ENCODE measurements at places on chromosomes 12 and 14.

GRCh38 chr12:80234667-80235066 is 135.3 kb downstream of the OTOGL start:
- DNase-seq, result no peak

- no peak for DNase-seq
These were observed 2.2 kb downstream of the NAB2 start for GRCh38 chr12:57090924-57091637.

DNA sequence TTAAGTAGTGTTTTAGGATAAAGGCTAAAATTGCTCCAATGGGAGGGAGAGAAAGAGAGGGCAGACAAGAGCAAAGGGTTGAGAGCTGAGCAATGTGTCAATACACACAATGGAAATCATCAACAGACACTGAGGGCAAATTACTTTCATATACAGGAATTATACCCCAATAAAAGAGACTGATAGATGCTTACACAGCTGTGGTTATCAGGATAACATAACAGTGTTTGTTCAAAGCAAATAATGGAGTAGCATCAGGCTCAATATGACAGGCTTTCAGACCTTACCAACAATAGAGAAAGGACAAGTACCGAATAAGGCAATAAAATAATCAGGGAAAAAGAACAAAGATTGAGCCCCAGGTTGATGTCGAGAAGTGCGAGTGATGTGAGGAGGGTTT is 53.4 kb upstream of the DIO2 start:
- no peak for DNase-seq

DNA sequence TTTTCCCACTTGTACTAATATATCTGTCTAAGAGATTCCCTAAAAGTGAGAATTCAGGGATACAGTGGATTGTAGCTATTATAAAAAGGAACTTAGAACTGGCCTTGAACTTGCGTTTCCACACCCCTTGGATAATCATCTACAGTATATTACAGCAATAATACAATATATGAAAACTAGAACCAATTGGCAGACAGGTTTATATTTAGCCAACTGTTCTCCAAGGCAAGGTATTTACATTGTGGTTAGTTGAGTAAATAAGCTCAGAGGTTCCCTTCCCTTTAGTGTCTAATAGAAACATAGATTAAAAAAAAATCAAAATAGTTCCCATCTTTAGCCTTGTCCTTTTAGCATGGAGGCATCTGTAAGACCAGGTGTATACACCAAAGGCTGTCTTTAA is 42.1 kb downstream of the LIMA1 start:
- no peak for DNase-seq

DNA sequence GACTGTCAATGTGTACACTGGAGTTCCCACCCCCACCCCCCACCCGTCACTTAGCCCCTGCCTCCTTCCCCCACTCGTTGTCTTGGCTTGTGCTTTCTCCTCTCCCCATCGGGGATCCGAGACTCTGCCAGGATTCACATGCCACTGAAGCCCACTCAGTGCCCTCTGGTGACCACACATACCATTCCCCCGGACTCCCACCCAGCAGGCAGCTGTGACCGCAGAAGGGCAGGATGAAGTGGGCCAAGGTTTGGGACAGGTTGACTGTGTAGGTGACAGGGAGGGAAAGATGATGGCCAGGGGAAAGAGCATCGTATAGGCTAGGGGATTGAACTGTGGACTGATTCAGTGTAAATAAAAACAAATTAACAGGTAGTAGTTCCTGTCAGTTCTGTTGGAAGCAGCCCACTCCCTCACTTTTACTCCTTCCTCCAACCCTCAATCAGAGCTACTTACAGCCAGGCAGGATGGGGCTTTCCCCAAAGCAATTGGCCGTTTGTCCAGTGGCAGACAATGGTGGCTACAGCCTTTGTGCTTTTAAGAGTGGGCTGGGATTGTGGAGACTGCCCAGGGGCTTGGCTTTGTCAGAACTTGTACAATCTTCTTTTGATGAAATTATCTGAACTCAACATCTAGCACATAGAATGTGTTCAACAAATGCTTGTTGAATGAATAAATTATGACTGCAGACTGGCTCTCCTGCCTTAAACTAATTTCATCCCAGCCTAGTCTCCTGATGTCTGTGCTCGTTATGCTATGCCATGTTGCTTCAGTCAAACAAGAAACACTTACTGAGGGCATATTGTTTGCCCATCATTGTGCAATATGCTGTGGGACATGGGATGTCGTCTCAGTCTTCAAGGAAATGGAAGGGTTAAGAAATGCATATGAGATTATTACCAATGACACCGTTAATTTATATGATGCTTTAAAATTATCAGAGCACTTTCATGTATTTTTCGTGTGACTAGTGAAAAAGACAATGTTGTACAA is 30.2 kb downstream of the TTC9 start:
- DNase-seq, result no peak

DNA sequence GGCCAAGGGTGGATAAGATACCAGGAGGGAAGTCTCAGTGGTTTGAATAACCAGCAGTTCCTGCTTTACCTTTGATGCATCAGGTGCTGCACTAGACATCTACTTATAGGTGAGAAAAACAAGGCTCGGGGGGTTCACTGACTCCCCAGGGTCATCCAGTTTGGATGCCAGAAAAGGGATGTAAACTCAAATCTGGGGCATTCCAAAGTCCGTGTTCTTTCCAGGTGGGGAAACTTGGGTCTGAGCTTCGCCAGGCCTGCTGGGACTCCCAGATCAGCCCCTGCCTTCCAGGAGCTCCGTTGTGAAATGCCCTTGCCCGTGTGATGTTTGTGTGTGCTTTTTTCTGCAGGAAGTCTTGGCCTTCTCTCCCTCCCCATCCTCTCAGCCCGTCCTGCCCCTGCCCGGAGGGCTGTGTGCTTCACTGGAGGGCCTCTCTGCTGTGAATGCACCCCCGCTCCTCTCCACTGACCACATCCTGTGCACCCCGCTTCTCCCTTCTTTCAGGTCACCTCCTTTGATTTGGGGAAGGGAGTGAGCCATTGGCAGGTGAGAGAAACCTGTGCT is 42.1 kb downstream of the TSPAN9 start:
- no peak for DNase-seq

- no peak for DNase-seq
These were observed 15.4 kb downstream of the BDKRB1 start for GRCh38 chr14:96271421-96271762.

DNA sequence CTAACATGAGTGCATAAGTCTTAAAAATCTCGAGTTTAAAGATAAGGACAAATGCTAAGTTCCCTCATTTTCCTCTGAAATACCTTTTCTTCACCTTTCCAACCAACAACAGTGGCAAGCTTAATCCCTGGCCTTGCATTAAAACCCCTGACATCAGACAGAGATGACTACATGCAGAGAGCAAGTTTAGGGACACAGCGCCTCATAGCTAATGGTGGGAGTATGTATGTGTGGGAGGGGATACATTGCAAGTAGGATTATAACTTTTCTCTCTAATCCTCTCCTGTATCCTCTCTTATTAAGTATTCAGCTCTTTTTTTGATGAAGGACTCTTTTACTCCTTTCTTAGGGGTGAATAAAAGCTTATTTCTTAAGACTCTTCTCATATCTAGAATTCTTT is 547.1 kb downstream of the CCER1 start:
- no peak for DNase-seq

- no peak for DNase-seq
These were observed 230.0 kb upstream of the EGLN3 start for GRCh38 chr14:34180869-34181268.

DNA sequence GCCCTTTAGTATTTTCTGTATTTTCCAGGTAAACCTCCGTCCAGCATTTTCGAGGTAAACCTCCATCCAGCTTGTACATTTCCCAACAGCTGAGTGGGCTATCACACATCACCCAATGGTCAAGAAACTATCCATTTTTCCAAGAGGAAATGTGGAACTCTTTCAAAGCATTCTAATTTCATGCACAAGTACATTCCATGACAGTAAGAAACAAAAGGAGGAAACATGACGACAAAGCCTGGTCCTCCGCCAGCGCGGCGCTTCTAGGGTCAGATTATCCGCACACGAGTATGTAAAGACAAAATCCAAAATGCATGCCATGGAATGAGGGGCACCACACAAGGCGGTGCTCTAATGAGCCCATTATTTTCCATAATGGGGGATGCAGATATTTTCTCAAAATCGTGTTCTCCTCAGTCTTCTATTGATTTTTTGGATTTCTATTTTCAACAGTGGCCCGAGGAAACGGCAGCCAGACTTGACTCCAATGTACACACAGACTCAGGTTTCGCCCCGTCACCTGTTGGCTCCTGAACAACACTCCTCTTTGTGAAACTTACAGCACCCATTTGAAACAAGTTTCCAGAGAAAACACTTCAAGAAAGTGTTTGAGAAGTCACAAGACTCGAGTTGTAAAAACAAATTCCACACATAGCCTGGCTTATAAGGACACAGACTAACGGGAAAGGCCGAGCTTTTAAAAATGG is 107.4 kb downstream of the PRICKLE1 start:
- no peak for DNase-seq

- DNase-seq, result no peak
These were observed 208.7 kb upstream of the DIO3 start for GRCh38 chr14:101352567-101352966.

GRCh38 chr12:52428121-52428520 is 6.0 kb downstream of the KRT75 start:
- DNase-seq, result no peak

DNA sequence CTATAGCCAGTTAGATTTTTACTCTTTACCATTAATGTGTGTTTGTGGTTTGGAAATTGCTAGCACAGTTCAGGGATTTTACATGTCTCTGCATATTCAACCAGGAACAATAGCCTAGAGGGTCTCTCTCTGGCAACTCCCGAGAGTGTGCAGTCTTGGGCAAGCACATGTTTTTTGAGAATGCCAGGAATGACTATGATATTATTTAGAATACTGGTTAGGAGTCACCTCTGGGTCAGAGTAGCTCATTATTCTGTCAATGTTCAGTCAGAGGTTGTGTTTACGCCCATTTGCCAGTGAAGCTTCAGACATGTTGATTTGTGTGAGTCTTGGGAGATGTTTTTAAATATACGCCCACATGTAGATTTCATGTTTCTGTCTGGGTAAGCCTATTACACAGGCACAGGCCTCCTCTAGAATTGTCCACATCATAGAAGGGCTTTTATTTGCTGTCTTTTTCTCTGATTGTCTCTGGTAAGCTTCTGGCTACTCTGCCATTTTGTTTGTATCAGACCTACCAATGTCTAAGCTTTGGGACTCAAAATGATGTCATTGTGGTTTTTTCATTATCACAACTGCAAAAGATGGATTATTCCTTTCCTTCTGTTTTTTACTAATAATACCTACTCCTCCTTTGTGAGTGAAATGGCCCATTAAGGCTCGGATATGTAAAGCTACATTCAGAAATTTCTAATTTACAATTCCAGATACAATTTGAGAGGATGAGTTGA is 203.1 kb upstream of the PPFIA2 start:
- no peak for DNase-seq

DNA sequence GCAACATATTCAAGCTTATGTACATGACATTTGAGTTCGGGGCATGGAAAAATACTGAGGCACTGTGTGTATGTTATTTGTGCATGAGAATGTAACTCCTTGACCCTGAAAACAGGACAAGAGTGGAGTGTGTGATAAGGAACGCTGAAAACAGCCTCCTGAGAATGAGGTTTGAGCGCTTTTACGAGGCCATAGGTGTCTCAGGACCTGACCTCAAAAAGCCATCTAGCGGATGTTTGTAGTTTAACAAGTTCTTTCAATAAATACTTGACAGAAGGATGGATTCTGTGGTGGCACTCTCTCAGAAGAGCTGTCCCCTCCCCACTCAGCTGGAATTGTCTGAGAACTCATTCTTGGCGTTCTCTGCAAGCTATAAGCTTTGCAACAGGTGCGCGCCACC is 350.5 kb upstream of the TMTC1 start:
- DNase-seq, result no peak

DNA sequence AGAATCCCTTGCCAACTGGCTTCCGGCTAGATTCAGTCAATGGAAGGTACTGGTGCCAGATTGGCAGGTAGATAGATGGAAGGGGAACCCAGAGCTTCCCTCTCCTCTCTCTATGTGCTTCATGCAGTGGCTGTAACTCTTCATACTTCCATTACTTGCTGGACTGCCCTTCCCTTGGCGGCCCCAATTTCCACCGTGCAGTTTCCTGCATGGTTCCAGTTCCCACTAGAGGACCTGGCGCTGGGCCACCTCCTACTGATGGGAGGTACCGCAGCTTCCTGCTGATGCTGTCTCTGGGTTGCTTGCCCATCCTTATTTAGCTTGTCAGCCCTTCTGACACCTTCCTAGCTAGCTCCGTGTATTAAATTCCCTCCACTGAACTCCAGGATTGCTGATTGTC is 226.4 kb downstream of the ANO2 start:
- DNase-seq, result no peak

- DNase-seq, result no peak
These were observed 19.6 kb upstream of the CHGA start for GRCh38 chr14:92903359-92903758.

GRCh38 chr14:101899263-101899662 is 65.1 kb upstream of the DYNC1H1 start:
- no peak for DNase-seq

GRCh38 chr12:54017027-54017788 is 8.4 kb downstream of the HOXC8 start:
- DNase-seq, result no peak

Measured in GM19239 (cell line).